ENCODE measurements at places on chromosomes 1 and 21.

GRCh38 chr21:43317254-43317748 is 109.6 kb downstream of the SIK1 start:
- no peak for DNase-seq

- DNase-seq, result no peak
Observed at GRCh38 chr1:175417316-175417715, 224.7 kb upstream of the KIAA0040 start.

DNA sequence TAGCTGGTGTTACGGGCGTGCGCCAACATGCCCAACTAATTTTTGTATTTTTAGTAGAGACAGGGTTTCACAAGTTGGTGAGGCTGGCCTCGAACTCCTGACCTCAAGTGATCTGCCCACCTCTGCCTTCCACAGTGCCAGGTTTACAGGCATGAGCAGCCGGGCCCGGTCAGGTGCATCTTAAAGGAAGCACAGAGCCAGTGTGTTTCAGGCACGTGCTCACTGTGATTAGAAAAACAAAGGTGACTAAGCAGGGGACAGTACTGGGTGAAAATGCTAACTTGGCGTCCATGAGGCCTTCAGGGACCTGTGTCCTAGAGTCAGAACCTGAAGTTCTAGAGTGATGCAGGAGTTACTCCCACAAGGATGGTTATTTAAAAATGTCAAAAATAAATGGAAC is 60.0 kb upstream of the GJA8 start:
- no peak for DNase-seq

- DNase-seq, result no peak
Observed at GRCh38 chr1:214418391-214418790, 133.0 kb downstream of the PTPN14 start.

GRCh38 chr1:57204942-57205787 is 218.7 kb downstream of the DAB1 start:
- DNase-seq, result no peak

DNA sequence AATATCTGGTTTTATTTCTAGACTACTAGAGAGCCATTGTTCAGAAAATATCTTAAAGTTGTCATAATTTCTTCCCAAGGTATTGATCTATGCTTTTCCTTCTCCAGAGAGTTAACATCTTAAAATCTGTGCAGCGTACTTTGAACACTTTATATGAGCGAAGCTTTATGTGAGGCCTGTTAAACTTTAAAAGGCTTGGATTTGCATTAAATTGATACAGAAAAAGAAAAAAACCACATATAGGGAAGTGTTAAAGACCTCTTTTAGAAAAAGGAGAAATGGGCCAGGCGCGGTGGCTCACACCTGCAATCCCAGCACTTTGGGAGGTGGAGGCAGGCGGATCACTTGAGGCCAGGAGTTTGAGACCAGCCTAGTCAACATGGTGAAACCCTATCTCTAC is 59.2 kb upstream of the MORC3 start:
- DNase-seq, result no peak

DNA sequence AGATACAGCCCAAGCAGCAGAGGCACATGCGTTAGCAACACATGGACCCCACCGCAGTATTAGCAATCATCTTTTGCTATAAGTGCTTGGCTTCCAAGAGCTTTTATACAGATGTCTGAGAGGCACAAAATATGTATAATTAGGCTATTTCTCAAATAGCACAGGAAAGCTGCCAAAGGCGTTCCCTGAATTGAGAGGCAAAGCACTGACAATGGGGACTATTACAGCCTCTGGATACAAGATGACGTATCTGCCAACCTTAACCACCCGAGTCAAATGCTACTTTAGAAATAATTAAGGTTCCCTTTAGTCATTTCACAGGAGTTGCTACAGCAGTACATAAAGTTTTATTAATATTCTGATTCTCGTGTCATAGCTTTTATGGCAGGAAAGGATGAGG is 6.4 kb downstream of the STMN1 start:
- DNase-seq, result no peak

- DNase-seq, result no peak
Observed at GRCh38 chr1:3031401-3032221, 10.3 kb downstream of the ACTRT2 start.

DNA sequence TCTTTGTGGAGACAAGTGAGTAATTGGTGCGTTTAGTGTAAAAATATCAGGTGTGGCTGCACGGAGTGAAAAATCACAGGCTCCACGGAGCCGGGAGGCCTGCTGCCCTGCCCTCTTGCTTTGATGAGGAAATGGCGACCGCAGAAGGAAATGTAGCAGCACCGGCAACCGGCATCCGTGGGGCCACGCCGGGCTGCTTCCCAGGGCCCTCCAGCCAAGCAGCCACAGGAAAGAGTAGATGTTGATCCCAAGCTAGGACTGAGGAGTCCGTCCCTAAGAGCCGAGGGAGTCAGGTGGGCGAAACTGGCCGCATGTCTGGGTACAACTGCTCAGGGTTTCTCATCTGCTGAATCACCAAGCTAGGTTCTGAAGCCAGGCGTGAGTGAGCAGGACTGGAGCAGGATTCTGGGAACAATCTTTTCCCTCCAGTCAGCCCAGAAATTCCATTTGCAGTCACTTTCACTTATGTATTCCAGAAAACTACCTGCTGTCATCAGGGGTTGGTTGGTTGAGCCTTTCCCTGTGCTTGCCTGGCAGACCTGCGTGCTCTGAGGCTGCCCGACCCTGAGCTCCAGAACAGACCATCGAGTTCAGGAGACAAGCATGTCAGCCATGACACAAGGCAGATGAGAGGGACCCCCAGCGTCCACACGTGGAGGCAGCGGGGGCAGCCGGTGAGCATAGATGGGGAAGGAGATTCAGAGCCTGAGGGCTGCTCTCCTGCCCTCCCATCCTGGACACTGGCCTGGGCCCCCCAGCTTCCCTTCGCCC is 5.8 kb upstream of the ITGB2 start:
- no peak for DNase-seq

GRCh38 chr21:36664662-36664990 is 34.3 kb upstream of the SIM2 start:
- DNase-seq, result no peak

DNA sequence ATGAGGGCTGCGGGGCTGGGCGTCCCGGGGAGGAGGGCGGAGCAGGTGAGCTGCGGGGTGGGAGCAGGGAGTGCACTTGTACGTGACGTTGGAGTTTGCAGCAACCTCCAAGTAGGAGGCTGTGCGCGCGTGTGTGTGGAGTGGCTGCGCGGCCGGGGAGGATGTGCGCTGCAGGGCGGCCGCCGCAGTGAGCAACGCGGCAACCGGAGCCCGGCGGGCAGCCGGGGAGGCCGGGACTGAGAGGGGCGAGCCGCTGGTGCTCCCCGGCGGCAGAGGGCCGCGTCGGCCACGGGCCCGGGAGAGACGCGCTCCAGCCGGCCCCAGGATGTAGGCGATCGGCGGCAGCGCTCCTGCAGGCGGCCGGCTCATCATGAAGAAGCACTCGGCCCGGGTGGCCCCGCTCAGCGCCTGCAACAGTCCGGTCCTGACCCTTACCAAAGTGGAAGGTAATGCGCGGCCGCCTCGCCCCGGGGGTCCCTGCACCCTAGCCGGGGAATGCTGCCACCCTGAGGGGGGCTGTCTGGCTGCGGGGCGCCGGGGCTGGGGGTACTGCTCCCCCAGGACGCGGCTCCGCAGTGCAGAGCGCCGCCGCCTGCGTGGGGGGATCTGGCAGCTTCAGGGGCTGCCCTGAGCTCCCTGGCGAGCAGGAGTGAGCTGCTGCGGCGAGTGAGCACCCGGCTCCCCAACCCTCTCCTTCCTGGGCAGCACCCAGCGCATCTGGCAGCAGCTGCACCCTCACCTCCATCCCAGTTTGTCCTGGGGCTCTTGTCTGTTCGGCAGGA is 158.9 kb upstream of the COA6 start:
- DNase-seq, result peak; percentile 25

DNA sequence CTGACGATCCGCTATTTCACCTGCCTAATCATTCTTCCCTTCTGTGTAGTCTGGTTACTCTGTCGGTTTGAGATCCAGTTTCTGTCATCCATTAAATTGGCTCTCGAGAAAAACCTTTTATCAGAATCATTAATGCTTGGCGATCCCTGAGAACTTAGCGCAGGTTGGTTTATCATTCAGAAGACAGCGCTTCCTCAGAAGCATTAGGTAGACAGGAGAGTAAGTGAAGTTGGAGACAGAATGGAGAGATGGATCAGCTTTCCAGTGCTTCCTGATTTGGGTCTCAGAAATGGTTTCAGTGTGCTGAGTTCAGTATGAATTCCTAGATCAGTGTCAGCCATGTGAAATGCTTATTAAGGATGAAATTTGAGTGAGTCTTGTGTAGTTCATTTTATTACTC is 1.3 kb downstream of the USP1 start:
- no peak for DNase-seq

- no peak for DNase-seq
Observed at GRCh38 chr1:116990612-116991151, 10.9 kb upstream of the CD101 start.

GRCh38 chr1:204405988-204406387 is 5.6 kb downstream of the PPP1R15B start:
- DNase-seq, result no peak

GRCh38 chr1:212215910-212216309 is 69.3 kb upstream of the PPP2R5A start:
- no peak for DNase-seq

DNA sequence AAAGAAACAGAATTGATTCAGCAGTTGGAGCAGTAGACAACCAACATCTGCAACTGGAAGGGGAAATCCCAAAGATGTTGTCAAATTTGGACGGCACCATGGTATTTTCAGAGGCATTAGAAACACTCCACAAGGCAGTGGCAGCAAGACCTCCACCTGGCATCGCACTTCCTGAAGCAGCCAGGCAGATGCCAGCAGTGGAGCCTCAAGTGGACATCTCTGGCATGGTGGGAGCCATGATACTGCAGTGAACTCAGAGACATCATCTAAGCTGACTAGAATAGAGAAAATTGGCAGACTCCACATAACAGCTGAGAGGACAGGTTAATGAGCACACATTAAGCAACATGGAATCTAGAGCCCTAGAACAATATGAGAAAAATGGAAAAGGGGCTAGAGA is 33.9 kb upstream of the RGS8 start:
- no peak for DNase-seq

DNA sequence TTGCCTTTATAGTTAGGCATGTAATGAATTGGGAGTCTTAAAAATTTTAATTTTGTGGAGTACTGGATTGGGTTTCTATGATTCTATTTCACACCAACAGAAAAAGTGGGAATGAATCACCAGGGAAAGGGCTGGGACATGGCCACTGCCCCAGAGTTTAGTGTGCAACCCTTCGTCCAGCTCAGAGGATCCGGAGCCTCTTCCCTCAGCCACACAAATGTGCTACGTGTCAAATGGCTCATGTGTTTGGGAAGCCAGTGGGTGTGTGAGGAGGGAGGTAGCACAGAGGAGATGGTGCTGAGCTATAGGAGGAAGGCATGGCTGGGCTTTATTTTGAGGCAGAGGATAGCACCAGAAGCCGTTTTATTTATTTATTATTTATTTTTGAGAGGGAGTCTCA is 247.3 kb downstream of the SIPA1L2 start:
- no peak for DNase-seq

- DNase-seq, result no peak
Observed at GRCh38 chr1:184480736-184481135, 93.9 kb downstream of the C1orf21 start.

- no peak for DNase-seq
Observed at GRCh38 chr1:150606463-150607142, 22.8 kb downstream of the ENSA start.

GRCh38 chr1:15961492-15961891 is 14.4 kb downstream of the ZBTB17 start:
- no peak for DNase-seq

GRCh38 chr21:35643176-35643575 is 417.1 kb downstream of the SETD4 start:
- DNase-seq, result no peak

GRCh38 chr1:202172015-202172355 is 11.6 kb upstream of the PTPN7 start:
- no peak for DNase-seq

DNA sequence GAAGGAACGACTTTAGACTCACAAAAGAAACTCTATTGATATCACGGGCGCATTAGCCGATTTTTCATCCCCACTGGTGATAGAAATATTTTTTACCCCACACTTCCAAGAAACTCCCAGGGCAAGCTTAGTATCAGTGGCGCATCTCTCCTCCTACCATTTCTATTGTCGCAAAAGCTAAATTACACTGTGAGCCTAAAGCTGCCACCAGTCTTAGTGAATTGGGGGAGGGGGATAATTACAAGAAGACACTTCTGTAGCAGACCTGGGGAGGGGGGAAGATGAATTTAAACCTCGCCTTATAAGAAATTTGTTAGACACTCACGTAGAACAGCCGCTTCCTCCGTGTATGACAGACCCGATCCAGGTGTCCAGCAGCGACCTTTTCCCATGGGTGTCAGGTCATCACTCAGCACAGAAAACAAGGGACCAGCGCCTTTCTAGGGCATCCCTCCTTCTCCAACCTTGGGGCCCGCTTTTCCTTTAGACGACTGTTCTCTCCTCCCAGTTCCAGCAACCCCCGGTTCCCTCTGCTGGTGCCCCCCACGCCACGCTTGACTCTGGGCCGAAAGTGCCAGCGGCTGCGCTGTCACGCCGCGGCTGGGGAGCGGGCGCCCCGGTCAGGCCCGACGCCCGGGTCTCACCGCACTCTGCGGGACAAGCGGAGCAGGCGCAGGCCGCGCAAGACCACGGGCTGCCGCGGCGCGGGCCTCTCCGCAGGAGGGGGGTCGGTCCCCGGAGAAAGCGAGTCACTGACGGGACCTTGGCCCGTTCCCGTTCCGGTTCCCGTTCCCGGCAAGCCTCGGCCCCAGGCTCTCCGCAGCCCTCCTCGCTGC is 821 bp downstream of the PHC2 start:
- no peak for DNase-seq

GRCh38 chr1:51444096-51444495 is 75.0 kb downstream of the EPS15 start:
- no peak for DNase-seq

GRCh38 chr1:153958111-153958960 is at the start of gene CRTC2:
TSS of gene CRTC2 (minus strand) at chr1:153958612. CDS start at chr1:153958497, 115 bp downstream.
- DNase-seq, result peak; percentile 92

- no peak for DNase-seq
Observed at GRCh38 chr1:36123356-36123755, 1.7 kb downstream of the COL8A2 start.

GRCh38 chr1:35278886-35279554 is 10.5 kb downstream of the ZMYM4 start:
- DNase-seq, result no peak

Data from activated CD4-positive, alpha-beta T cell treated with anti-CD3 and anti-CD28 coated beads, Interleukin-2, amount 50 U/mL, for 24 hours (primary cell).